ENCODE measurements at places on chromosomes 3 and 15.

DNA sequence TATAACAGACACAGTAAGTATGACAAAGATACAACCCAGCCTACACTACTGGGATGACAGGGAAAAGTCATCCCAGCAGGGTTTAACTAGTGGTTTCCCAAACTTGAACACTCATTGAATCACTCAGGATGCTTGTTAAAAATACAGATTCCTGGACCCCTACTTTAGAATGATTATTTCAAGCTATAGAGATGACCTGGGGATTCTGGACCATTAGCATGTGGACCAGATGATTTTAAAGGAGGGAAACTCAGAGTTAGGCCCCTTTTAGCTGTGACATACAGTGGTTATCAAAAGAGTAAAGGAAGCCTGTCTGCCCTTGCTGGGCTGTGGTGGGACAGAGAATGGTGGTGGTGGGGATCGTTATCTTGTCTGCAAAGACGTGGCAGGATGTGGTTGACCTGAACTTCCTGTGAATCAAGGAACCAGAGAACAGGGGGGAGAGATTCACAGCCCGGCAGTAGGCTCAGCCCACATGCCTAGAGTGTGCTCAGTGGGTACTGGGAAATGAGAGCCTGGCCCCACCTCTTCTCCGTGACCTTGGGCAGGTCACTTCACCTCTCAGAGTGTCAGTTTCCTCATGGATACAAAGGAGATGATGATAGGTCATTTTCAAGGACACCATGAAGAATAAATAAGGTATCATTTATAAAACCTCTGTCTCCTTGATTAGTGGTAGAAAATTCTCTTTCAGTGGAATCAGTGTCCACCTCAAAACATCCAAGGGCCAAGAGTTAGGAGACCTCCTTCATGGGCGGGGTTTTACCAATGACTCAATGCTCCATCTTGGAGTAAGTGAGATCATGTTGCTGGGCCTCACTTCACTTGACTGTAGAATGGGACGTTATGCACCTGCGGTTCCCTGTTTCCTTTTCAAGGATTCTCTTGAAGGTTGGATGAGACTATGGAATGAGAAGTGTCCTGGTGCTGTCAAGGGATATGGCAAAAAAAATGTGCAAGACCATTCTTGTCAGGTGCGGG is 306.5 kb downstream of the RPLP1 start:
- DNase-seq: no peak

DNA sequence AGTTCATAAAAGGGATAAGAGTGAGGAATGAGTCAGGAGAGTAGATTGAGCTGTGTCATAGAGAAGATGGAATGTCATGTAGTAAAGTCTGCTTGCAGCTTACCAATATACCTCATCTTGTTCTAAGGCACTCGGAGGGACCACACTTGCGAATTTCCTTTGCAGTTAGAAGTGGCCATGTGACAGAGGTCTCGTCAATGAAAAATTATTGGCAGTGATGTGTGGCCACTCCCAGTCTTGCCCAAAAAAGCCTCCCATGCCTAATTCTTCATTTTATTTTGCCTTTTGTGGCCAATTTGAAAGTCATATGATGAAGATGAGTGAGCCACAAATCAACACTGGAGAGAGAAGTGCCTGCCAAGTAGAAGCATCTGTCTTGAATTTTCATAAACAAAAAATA is 465.6 kb upstream of the ZNF385D start:
- DNase-seq: no peak

- no peak for DNase-seq
Observed at GRCh38 chr3:140842984-140843649, 98.5 kb upstream of the SLC25A36 start.

GRCh38 chr3:16174976-16175901 is 759 bp downstream of the GALNT15 start:
- DNase-seq: no peak

DNA sequence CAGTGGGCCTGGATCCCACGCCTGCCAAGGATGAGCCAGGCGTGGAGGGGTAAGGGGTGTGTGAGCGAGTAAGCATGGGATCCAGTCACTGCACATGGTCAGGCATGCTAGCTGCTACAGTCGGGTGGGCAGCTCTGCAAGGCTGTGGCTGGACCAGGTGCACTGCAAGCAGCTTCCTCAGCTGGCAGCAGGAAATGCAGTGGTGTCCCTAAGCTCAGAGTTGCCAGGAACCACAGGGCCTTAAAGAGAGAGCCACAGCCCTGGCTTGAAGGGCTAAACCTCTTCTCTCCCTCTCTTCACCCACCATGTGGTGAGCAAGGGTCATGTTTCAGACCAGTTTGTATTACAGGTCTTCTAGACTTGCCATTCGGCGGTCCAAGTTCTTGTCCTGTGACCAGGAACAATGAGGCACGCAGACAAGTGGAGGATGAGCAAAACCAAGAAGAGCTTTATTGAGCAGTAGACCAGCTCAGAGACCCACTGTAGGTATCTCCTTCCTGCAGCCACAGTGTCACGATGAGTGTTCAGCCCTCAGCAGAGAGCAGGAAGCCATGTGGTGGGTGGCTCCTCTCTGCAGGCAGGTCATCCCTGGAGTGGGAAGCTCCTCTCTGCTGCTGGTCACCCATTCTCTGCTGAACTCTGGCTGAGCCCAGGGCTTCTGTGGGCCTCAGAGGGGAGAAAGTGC is 511.9 kb downstream of the PYDC2 start:
- peak; percentile 7 for DNase-seq

DNA sequence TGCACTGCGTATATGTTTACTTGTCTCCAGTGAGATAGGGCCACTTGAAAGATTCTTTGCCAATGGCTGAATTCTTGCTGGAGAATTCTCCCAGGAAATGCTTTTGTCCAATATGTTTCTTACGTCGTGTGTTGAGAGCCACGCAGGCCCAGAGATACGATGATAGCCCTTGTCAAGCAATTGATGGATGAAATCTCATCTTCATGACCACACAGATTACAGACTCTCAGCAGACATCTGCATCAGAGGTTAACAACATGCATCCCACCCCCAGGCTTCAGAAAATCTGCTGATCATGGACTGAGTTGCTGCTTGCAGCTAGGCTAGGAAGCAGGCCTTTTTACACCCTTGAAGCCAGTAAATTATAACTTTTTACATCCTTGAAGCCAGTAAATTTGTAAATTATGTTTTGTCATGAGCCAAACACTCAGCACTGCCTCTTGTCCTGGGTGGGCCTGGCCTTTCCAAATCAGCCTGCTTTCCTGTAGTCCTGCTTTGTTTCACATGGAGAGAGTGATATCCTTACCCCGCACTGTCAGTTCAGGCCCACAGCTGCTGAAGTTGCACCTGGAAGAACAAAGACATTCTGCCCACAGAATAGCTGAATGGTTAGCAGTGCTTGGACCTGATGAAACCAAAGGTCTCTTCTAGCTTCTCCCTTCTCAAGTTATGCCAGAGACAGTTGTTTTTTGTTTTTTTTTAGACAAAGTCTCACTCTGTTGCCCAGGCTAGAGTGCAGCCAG is 84.4 kb downstream of the GPR156 start:
- DNase-seq: no peak

- no peak for DNase-seq
Observed at GRCh38 chr3:186192823-186193222, 83.9 kb upstream of the ETV5 start.

- no peak for DNase-seq
Observed at GRCh38 chr3:152256851-152257562, 11.7 kb upstream of the MBNL1 start.

DNA sequence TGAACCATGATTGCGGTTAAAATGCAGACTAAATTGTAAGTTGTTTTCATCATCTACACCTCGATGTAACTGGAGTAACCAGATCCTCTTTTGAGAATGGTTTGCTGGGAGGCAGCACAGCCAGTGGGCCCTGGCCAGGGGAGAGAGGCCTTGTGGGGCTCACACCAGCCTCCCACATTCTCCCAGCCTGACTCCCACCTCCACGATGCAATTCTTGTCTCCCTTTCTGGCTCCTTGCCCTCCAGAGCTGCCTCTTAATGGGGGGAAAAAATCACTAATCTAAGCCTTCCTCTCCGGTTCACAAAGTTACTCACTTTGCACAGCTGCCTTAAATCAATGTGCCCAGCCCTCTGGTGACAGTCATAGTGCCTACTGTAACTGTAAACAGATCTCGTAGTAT is 17.9 kb upstream of the PAQR5 start:
- DNase-seq: no peak

DNA sequence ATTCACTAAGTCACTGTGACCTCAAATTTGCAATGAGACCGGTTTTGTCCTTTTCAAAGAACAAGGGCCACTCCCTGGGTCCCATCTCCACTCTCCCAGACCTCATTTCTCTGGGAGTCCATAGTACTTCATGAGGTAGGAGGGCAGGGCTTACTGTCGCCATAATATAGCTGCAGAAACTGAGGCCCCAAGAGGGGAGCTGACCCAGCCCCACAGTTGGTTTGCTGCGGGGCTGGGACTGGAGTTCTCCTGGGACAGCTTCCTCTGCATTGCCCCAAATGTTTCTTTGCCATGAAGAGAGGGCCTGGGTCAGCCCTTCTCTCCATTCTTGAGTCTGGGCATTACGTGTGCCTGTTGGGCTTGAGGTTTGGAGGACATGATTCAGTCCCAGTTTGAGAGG is 60.1 kb downstream of the ITGA11 start:
- no peak for DNase-seq

GRCh38 chr15:73362900-73363299 is 5.9 kb downstream of the HCN4 start:
- no peak for DNase-seq

DNA sequence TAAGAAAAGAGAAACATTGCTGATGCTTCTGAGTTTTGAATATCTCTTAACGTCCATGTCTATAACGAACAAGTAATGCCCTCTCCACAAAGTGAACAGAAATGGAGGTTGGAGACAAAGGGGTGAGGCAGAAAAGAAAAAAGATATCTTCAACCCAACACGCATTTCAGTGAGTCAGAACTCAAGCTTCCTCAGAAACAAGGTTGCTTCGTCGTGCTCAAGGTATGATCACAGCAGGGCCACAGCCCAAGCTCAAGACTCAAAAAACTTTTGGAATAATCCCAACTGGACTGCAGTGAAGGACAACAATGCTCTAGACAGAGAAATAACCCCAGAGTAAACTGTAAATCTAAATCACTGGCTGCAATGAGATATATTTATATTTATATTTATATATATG is 18.9 kb downstream of the WNT5A start:
- DNase-seq: no peak

DNA sequence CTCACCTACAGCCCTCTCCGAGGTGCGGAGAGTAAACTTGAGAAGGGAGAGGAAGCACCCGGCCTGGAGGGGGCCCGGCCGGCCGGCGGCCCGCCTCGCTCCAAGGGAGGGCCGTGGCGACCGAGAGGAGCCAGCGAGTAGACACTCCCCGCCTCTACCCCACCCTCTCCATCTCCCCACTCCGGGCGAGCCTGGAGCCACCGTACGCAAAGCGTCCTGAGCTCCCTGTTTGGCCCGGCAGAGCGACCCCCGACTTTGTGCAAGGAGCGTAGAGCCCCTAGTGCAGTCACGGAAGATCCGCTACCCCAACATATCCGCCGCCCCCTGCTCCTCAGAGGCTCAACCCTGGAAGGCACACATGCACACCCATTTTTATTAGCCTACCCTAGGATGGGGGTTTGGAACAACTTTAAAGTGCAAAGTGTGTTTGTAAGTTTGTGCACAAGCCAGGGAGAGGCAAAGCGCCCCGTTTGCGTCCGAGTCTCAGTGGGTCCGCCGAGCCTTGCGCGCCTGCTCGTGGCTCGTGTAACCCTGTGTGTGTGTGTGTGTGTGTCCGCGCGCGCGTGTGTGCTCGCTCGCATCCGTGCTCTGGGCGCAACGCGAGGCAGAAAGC is 508 bp upstream of the SMAD6 start:
- DNase-seq: no peak

DNA sequence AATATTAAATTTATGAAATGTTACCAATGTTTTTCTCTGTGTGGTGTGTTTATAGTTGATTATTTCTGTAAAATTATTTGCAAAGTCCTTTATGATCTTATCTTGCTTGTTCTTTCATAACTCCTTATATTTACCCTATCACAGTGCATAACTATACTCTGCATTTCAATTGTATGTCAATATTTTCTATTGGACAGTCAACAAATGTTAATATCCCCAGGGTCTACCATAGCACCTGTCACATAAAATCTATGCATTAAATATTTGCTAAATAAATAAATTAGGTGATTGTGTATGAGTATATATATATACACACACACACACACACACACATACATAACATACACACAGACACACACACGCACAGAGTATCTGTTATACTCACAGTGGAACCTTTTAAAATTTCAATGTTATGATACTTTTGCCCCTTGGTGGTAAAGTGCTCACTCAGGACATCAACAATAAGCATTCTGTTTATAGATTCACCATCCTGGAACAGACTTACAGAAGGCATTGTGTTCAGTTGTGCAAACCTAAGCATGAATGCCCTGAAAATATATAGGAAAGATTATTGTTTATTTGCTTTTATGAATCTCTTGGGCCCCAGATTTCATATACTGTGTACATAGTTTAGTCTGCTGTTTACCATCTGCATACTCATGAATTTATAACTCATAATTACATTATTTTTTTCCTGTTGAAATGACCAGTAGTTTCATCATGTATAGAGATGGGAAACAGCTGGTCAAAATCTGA is 443.7 kb downstream of the EPHA6 start:
- DNase-seq: no peak

DNA sequence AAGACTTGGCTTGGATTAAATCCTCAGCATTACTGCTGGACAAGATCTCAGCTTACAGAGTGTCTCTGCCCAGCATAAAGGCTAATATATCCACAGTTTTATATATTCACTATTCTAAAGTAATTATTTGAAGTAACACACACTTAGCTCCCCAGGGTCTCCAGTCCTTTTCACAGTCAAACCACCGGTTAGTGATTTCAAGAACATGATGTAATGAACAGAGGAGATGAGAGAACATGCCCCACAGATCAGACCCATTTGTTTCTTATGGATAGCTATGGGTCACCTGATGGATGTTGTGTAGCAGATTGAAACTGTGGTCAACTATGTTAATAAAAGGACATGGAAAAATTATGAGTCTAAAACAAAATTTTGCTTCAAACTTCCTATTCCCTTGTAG is 44.8 kb upstream of the MRPL3 start:
- no peak for DNase-seq

GRCh38 chr3:185645596-185646381 is 59.7 kb downstream of the SENP2 start:
- peak; percentile 12 for DNase-seq

DNA sequence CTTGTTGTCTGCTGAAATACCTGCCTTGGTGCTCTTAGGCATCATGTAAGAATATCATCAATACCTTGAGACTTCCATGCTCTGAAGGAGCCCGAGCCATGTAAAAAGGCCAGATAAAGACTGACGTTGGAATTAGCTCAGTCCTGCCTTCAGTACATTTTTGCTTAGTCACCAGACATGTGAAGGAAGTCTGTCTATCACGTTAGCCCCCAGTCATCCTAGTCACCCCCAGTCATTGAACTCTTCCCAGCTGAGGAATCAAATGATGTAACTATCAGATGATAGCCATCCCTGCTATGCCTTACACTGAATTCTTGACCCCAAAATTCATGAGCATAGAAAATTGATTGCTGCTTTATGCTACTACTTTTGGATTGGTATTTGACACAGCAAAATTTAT is 351.2 kb upstream of the SGO1 start:
- no peak for DNase-seq

All from NCI-H510A treated with DMSO at 0.1 percent for 48 hours (cell line).